ENCODE measurements at places on chromosomes 1 and 21.

DNA sequence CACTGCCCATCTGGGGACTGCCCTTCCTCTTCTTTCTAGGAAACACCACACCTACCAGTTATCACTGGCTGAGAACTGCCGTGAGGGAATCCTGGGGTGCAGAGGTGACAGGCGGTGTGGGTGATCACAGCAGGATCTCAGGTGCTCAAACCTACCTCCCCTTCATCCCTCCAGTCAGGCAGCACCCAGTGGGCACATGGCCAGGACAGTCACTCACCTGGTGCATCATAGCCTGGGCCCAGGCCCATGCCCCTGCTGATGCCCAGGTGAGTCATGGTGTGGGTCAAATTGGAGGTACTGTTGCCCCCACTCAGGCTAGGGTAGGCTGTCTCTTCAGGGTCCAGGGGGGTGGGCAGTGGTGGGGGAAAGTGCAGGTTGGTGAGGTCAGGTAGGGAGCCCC, 5.3 kb upstream of the DENND4B start:
- DNase-seq, result no peak

- no peak for DNase-seq
These were observed 65.0 kb upstream of the DISP3 start for GRCh38 chr1:11413986-11414391.

DNA sequence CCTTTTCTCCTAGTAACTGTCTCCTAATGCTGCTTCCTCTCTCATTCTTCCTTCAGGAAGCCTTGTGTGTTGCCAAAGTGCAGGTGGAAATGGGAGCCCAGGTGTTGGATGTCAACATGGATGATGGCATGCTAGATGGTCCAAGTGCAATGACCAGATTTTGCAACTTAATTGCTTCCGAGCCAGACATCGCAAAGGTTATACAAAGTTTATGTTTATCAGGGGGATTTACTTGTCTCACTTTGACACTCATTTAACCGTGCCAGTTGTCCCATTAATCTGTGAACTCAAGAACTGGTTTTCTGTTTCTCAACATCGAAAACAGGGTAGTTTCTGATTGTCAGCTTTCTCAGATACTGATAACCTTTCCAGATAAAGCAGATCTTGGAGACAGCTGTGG, 40.4 kb downstream of the MTR start:
- no peak for DNase-seq

DNA sequence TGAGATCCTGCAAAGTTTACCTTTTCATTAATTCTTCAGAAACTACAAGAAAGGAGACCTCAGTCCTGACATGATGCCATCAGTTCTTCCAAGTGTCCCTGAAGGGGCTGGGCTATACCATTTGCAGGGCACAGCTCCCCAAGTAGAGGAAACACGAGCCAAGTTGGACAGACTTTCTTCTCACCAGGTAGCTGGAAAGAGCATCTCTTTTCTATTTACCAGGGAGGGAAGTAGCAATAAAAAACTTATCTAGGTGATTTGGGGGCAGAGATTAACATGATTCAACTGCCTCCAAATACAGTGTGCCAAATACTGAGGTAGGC, 103.9 kb upstream of the KCND3 start:
- DNase-seq, result no peak

GRCh38 chr1:56330391-56331026, 248.9 kb downstream of the PLPP3 start:
- no peak for DNase-seq

- no peak for DNase-seq
These were observed 4.0 kb downstream of the TCHHL1 start for GRCh38 chr1:152084853-152085252.

DNA sequence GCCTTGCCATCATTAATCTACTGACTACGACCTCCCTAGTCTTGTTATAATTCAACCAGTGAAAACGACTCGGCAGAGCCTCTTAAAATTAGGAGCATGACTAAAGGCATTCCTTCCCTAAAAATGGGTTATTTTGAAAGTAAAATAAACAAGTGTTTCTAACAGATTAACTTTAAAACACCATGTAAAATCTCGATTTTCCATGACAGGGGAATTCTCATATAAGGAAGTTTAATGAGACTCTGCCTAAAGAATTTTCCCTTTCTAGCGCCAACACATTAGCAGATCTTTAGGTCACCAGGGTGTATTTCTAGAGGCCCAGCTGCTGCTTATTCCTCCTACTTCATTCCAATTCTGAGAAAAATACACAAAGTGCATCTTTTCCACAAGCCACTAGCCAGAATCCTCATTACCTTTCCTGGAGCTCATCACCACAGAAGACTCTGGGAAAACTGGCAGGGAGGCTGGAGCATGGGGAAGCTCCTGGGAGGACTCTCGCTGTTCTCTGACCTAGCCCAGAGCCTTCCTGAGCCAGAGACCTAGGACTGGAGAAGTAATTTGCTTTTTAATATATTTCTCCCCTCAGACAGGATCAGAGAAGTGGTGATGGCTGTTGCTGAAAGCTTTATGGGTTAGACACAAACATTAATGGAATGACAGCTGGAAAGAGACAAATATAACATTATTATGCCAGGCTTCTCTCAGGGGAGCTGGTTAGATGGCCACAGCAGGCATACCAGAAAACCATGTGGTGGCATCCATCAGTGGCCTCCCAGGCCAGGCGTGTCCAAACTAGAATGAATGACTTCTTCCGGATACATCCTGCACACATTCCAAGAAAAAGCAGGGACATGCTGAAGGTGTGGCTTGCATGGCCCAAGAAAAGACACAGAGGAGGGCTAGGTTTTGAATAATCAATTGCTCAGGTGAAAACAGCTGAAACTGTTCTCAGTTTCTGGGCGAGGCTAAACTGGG, 63.6 kb upstream of the CTTNBP2NL start:
- no peak for DNase-seq

DNA sequence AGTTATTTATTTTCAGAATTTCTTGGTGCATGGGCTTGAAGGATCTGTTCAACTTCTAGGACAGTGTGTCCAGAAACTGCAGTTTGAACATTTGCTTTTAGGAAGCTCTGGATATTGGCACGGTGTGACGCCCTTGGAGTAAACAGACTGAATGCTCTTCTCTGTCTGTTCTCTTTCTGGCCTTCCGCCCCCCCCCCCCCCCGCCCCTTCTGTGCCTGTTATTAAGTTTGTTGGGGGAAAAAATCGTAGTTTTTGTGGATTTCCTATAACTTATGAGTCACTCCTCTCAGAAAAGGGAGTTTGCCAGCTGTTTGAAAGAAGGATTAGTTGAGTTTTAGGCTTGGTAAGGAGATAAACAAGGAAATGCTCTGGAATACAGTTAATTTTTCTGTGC, 1.2 kb downstream of the KCTD3 start:
- peak; percentile 13 for DNase-seq

DNA sequence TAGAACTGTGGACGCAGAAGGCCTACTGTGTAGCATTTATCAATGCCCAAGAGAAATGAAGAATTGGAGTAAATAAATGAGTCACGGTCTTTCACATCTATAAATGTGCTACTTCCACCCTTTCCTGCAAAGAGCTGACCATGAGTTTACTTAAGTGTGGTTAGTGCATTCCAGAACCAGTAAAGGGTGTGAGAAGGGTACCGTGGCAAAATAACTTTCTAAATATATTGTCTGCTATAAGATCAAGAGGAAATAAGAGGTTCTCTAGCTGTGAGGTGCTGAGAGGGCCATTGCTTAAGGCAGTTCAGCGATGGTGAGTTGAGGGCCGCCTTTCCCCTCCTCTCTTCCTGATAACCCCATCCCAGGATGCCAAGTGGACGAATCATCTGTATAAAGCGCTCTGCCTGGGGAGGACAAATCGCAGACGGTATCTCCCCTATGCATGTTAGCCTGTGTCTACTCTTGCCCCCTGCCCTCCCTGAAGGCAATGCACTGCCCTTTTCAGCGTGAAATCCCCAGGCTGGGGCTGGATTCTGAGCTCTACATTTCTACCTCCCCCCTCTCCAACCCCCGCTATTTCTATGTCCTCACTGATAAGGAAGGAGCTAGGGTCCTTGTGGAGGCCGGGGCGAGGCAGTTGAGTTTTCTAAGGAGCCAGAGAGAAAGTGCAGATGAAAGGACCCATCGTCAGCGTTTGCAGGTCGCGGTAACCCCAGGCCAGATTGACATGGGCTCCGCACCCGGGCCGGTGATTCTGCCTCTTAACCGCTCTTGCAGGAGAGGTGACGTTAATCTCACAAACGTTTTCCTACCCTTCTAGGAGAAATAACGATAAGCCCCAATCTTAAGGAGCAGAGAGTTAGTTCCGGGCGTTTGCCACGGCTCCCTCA, 1.5 kb upstream of the NCAM2 start:
- DNase-seq, result no peak

- DNase-seq, result no peak
These were observed 107.9 kb upstream of the RAB4A start for GRCh38 chr1:229162825-229163515.

DNA sequence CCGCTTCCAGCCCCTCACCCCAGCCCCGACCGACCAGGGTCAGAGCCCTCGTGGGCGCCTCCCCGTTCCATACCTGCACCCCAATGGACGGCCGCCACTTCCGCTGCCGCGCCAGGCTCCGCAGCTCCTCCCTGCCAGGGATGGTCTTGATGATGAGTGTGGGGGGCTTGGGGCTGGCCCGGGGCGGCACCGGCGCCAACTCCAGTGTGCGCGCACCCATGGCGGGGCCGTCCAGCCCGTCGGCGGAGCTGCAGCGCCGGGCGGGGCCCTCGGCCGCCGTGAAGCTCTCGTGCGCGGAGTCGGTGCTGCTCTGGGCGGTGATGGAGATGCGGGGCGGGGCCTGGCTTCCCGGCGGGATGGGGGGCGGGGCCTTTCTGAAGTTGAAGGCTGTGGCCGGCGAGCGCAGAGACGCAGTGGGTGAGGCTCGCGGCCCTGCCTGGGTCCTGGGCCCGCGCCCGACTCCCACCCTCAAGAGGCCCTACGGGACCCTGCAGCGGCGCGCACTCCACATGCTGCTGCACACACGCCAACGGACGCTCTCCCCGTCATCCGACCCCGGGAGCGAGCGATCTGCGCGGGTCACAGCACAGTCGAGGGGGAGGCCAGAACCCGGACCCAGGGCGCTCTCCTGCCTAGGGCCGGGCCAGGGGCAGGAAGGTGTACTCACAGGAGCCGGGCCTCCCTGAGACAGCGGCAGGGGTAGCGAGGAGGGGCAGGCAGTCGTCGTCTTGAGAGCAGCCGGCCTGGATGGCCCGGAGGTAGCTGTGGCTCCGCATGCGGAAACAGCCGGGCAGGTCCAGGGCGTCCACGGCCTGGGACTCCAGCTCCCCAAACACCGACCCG, 26.1 kb upstream of the SMIM12 start:
- no peak for DNase-seq

DNA sequence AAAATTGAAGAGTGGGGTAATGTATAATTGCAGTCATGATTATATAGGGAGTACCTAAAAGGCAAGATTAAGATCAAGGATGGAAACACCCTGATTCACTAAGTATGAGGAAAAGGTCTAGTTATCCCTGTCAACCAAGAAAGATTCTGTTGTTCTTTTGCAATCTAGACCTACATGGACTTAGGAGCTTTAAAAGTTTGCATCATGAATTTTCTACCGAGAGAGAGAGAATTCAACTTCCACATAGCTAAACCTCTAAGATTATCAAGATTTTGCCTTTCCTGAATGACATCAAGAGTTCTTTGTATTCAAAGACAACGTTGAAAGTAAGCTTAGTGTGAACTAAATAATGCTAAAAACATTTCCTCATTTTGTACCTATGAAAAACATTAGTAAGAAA, 78.8 kb upstream of the RBM34 start:
- DNase-seq, result no peak

DNA sequence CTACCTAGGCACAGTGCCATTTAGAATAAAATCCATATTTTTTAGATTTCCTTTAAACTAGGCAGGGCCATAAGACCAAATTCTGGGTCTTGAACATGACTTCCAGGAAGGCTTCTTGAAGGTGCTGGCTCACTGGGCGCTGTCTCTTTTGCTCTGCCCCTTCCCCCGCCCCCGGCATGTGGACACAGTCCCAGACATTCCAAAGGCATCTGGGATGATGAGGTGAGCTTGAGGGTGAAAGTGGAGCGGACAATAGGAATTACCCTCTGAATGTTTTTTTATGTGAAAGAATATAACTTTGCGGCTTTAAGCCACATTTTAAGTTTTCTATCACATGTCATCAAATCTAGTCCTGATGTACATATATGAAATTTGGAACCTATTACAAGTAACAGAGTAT, 29.4 kb downstream of the RWDD3 start:
- no peak for DNase-seq

DNA sequence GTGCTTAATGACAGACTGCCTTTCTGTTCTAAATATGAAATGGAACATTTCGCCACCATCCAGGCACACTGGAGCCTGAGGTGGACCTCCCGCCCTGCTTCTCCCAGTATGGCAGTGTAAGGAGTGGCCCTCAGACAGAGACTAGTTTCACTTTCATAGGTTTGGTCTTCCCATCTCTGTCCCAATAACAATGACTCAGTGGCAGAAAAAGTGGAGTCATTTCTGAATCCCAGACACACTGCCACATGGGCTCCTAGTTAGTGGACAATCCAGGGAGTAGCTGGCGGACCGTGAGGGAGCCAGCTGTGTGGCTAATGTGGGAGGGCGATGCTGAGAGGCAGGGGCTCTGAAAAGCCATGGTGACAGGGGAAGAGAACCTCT, 95.6 kb upstream of the TSPAN2 start:
- DNase-seq, result no peak

GRCh38 chr1:235809688-235810397, 56.9 kb downstream of the LYST start:
- no peak for DNase-seq

GRCh38 chr1:169604781-169605560, 18.7 kb upstream of the F5 start:
- DNase-seq, result no peak

DNA sequence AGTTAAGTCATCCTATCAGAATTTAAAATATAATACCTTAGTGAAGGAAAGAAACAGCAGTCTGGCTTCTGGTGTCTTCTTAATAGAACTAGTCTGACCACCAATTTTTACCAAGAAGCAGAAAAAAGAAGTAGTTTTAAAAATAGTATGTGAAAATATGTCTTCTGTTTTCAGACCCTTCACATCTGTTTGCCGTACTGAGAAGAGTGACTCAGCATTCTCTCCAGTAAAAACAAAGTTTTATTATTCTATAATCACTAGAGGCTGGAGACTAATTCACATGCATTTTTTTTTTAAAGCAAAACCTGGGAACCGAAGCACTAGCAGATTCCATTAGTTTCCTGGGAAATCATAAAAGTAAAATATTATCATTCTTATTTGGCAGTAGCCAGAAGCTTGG, 163.8 kb downstream of the COL24A1 start:
- DNase-seq, result peak; percentile 33

GRCh38 chr1:162228586-162228985, 148.1 kb downstream of the SPATA46 start:
- no peak for DNase-seq

GRCh38 chr1:1891349-1892078, 627 bp upstream of the GNB1 start:
- DNase-seq, result no peak
